Hematopoietic multipotent progenitor cell treated with erythropoietin and hydrocortisone succinate and interleukin-3 and kit ligand, for 6 days (in vitro differentiated cells): ENCODE measurements at places on chromosomes 7 and 10.

GRCh38 chr7:37046531-37047079, 322.3 kb upstream of the AOAH start:
- no peak for DNase-seq

- DNase-seq = no peak
Measured at GRCh38 chr7:143359771-143360353, 2.7 kb downstream of the FAM131B start.

GRCh38 chr10:77197544-77197943, 440.1 kb downstream of the KCNMA1 start:
- DNase-seq = no peak

- no peak for DNase-seq
Measured at GRCh38 chr10:127983344-127984100, 76.6 kb downstream of the PTPRE start.

DNA sequence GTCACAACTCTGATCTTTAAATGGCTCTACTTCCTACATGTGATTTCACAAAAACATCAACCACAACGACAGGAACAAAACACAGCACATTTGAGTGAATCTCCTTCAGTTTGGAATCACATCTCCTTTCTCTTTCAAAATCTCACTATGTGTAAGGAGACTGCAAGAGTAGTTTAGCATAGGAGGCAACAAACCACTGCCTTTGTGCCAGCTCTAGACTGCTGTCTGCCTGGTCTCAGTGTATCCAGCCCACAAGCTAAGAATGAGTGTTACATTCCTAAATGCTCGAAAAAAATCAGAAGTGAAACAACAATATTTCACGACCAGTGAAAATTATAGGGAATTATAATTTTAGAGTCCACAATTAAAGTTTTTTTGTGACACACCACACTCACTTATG, 217.0 kb upstream of the STEAP4 start:
- no peak for DNase-seq

DNA sequence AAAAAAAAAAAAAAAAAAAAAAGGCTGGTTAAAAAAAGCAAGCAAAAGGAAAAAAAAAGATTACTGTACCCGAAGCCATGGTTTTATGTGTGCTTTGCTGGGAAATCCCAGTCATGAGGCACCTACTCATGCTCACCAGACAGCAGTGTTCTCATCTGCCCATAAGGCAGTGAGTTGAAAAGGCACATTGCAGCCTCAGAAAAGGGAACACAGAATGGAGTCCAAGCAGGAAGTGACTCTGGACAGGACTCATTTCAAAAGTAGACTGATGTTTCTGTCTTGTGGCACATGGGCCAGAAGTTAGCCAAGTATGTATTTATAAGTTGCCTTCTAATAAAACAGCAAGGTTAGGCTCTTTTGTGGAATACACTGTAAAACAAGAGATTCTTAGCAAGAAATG, 40.2 kb downstream of the PDSS1 start:
- DNase-seq = peak; percentile 26

DNA sequence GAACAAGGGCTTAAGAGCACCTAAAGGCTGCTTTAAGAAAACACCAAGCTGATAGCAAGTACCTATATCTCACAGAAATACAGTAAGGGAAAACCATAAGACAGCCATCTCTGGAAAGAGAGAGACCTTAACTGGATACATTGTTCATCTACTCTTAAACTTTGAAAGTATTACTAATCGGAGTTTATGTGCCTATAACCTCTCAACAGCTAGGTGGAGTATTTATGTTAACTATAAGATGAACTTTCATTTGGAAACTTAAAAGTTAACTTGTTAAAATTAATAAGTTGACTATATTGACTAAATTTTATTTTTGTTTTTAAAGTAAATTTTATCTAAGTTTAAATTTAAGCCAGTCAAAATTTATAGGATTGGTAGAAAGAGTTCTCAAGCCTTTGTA, 90.6 kb downstream of the USP6NL start:
- peak; percentile 26 for DNase-seq

DNA sequence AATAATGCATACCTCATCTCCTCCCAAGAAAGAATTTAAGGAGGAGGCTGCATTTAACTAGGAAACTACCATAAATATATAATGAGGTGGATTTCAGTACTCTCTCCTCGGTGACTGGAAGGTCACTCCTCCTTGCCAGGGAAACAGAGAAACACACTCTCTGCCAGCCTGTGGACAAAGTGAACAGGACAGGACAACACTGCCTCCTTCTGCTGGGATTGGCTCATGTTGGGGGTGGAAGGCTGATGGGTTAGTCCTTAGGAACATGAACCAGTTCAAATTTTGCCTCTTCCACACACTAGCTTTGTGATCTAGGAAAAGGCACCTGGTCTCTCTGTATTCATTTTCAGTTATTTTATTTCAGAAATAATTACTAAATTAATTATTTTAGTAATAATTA, 50.6 kb upstream of the STEAP4 start:
- DNase-seq = peak; percentile 10

DNA sequence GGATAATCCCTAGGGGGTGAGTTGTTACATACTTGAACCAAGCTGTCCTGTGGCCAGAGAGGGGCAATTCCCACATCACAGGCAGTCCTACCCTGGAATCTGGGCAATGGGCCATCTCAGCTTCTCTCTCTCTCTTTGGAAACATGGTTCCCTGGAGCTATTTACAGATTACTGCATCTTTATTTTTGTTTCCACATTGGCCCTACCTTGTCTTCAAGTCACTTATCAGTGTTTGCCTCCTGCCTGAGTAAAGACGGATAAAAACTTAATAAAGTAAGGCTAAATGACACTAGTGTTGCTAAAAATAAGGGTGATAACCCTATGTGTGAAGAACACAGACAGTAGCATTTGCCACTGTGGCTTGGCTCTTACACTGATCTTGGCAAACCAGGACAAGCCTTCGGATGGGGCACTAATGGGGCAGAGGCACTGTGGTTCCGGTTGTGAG, 228.2 kb downstream of the GFRA1 start:
- DNase-seq = no peak

DNA sequence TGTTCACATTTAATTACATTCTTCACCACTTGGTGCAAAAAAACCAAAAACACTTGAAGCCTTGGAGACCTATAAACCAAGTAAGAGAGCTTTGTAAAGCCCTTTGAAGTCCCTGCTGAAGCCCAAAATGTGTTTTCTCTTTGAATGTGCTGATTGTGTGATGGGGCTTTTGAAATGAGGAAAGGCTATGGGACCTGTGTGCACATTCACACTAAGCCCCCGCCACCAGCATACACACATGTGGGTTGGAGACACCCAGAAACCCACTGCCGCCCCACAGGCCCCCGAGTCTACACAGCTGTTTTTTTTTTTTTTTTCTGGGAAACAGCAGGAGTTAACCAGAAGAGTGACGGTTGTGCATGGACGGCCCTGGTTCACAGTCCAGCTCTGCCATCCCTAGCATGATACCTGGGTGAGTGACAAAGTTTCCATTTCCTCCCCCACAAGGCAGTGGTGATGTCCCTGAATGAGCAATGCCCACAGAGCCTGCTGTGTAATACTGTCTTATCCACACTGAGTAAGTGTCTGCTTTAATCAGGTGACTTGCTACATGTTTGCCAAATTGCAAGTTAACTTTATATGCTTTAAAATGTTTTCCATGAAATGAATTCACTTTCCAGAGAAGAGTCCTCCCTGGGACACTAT, 154.6 kb upstream of the GDF10 start:
- DNase-seq = no peak

DNA sequence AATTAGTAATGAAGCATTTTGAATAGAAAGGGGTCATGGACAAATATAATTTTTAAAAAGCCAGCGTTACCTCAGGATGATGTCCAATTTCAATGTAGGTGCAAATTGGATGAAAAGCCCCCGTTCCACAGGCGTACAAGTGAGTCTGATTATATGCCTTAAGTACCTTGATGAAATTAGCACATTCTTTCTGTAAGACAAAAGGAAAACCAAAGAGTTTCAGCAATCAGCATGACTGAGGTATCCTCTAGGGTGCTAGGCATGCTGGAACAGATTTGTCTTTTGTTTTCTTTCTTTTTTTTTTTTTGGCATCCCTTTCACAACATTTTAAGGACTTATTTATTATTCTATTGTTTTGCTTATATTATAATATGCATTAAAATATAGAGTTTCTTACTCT, 84.2 kb downstream of the SEMA3A start:
- DNase-seq = no peak

DNA sequence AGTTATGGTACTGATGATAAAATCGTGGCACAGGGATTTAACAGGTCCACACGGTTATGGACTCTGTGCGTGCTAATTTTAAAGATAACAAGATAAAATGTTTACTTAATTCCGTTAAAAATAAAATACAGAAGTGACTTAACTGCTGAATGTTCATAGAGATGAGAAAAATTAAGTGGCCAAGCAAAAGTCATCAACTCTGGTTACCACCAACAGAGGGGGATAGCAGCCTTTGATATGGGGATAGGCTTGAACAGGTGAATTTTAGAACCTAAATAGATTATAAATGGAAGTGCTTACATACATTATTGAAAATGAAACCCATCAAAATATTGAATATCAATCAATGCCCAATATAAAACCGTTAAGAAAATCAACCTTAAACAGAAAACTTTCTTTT, 245.0 kb downstream of the WDR37 start:
- DNase-seq = no peak

DNA sequence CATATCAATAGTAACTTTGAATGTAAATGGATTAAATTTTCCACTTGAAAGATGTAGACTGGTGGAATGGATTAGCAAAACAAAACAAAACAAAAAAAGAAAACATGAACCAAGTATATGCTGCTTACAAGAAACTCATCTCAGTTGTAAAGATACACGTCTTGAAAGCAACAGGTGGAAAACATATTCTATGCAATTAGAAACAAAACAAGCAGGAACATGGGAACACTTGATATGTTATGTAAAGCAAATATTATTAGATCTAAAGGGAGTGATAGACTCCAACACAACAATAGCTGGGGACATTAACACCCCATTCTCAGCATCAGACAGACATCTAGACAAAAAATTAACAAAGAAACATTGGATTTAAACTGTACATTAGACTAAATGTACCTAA, 46.4 kb upstream of the CDK6 start:
- no peak for DNase-seq

DNA sequence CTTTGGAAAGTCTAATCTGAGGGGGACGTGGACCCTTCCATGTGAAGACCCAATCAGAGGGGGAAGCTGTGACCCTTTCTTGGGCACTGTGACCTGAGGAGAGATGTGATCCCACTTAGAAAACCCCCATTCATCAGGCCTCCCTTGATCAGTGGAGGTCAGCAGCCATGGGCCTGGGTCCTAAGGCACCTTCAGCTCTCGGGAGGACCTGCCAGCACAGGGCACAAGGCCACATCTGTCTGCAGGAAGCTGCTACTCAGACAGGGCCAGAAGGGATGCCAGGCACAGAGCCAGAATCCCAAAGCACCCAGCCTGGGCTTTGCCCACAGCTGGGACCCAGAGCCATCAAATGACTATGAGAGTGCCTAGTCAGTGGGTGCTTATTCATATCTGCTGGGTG, 14.7 kb upstream of the RABGEF1 start:
- no peak for DNase-seq

GRCh38 chr7:137718355-137718754, 128.4 kb downstream of the DGKI start:
- DNase-seq = no peak

- DNase-seq = no peak
Measured at GRCh38 chr7:120170834-120171233, 102.1 kb upstream of the KCND2 start.

GRCh38 chr7:646951-647350, 79.5 kb upstream of the DNAAF5 start:
- DNase-seq = no peak

DNA sequence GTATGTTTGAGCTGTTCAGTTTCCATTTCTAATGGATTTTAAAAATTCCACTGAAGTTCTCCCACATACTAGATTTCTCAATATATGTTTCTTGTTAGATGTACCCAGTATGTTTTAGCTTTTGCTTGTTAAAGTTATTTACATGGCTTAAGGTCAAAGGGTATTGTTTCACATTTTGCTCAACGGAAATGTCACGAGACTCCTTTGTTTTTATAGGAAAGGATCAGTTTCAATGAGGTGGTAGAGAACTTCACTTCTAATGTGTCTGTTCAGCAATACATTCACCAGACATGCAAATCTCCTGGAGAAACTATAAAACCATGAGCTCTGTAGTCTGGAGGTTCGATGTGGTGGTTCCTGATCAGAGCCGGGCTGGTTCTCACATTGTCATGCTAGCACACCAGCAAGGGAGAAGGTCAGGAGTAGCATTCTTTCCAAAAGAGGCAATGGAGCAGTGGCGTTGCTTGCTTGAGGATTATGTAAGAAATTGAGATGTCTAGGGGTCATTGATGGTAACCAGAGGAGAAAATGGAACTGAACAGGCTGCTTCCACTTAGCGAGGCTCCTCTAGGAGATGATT, 114.0 kb downstream of the RAB18 start:
- DNase-seq = no peak

GRCh38 chr10:118968482-118968881, 61.0 kb upstream of the NANOS1 start:
- DNase-seq = no peak
